Activated CD8-positive, alpha-beta memory T cell treated with anti-CD3 and anti-CD28 coated beads for 48 hours (primary cell): ENCODE measurements at places on chromosomes 3 and 15.

DNA sequence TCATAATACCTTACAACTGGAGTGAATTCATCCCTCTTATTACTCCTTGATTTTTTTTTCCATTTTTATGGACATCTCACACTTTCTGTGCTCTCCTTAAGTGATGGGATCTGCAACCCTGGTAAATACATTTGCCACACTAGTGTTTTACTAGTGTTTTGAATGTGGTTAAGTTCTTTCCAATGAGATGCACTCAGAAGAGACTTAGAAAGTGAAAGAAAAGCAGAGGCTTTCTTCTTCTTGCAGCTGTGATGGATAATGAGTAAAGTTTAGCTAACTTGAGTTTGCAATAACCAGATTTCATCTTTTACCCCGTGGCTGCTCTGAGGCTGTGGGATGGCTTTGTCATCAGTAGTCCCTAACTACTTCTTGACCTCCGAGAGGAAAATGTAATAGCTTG, 1248.4 kb downstream of the NSUN3 start:
- DNase-seq: no peak

- DNase-seq: no peak
Measured at GRCh38 chr15:95175914-95176658, 944.7 kb downstream of the MCTP2 start.

GRCh38 chr3:52088445-52089367, 32.3 kb upstream of the DUSP7 start:
- no peak for DNase-seq

- DNase-seq: no peak
Measured at GRCh38 chr15:30933293-30933692, 29.6 kb downstream of the FAN1 start.

DNA sequence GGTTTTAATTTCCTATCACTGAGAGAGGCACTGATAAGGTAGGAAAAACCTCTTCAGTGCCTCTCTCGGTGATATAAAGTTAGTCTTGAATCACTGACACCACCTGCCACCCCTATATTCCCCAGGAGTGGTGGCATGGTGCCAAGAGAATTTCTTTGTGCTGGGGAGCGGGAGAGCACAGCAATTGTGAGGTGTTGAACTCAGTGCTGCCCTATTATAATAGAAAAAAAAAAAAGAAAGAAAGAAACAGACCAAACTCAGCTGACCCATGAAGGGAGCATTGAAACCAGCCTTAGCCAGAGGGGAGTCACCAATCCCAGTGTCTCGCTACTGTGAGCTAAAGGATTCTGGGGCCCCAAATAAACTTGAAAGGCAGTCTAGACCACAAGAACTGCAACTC, 201.4 kb upstream of the STT3B start:
- DNase-seq: no peak

- no peak for DNase-seq
Measured at GRCh38 chr3:154953538-154953937, 126.6 kb upstream of the MME start.

- no peak for DNase-seq
Measured at GRCh38 chr3:108293858-108294257, 2.5 kb upstream of the HHLA2 start.

- no peak for DNase-seq
Measured at GRCh38 chr3:144818973-144819372, 847.4 kb downstream of the DIPK2A start.

DNA sequence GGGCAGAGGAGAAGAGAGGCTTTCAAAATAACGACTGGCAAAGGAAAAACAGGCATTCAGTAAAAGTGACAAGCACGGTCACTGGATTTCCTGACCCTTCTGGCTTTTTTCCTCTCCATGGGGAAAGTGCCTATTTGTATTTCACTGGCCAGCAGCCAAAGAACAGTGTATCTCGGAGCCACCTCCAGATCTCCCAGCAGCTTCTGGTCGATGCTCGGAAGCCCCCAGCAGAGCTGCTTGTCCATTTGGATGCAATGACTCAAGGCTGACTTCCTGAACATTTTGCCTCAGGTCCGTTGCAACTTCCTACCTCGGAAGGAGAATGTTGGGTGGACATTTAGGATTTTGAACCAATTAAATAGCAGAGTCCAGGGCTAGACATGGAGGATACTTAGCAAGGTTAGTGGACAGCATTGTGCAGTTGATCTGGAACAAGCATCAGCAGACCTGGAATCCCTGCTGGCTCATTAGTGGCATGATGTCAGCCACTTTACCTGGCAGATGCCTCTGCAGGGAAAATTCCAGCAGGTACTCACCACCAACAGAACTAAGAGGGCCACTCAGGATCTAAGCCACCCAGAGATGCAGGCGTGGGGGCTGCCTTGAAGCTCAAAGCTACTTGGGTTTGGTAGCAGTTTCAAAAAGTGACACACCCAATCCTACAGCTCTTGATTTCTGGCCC, 1.1 kb downstream of the FAM107A start:
- DNase-seq: no peak

DNA sequence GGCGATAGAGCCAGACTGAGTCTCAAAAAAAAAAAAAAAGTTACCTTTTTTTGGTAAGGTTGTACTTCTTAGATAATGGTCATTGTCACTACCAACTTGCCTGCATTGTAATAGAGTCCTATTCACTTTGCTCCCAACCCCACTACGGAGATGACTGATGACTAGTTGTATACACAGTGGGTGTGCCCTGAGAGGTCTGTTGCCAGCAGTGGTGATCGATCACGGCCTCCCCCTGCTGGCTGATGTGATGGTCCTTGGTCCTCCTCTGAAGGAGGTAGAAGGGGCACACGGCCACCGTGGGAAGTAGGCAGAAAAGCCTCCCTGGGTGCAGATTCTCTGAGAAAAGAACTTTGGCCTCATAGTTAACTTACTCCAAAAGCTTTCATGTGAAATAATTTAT, 10.7 kb downstream of the GCNT3 start:
- peak; percentile 10 for DNase-seq

GRCh38 chr3:135556174-135556573, 409.4 kb upstream of the PPP2R3A start:
- DNase-seq: no peak

DNA sequence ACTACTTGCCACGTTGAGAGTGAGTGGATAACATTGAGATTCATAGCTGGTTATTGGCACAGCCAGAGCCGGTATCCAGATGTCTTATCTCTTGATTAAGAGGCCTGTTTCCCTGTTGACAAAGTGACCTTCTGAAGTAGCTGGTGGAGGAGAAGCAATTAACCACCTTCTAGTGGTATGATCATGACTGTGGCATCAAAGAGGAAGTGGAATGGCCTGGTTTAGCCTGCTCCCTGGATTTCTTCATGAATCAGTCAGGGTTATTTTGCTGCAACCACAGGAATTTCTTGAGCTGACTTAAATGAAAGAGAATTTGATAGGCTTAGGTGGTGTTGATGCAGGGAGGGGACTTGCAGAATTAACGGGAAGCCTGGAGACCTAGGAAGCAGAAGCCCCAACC, 398.3 kb downstream of the MFSD1 start:
- DNase-seq: no peak

- no peak for DNase-seq
Measured at GRCh38 chr3:183490653-183491052, 62.2 kb upstream of the MCF2L2 start.

GRCh38 chr3:9852528-9852927, 8.7 kb upstream of the RPUSD3 start:
- DNase-seq: no peak

- DNase-seq: no peak
Measured at GRCh38 chr3:128369881-128370642, 96.6 kb downstream of the DNAJB8 start.

DNA sequence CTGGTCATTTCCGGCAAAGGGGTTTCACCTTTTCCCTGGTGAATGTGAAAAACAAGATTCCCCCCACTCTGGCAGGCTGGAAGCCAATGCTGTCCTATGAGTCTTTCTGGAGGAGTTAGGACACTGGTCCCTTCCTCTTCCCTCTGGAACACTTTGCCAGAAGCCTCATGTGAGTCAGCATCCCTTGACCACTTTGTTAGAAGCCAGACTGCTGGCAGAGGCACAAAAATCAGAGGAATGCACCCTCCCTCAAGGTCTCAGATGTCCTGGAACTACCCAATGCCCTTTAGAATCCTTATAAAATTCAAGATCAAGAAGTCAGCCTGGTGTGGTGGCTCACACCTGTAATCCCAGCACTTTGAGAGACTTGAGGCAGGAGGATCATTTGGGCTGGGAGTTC, 26.6 kb downstream of the ITGB5 start:
- DNase-seq: no peak

DNA sequence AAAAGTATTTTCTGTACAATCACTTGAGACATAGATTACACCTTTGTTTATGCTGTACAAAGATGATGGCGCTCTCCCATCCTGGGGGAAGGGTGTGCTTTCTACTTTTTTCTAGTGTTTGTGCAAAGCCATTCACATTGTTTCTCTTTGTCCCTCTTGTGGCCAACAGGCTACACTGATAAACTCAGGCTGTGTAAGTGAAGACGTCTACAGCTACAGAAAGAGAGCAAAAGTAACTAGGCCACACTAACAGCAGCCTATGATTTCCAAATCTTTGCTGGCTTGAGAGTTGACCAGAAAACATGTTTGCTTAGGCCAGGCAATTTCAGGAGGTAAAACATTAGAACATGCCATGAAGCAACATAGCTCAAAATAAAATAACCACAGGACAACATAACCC, 75.1 kb downstream of the FOXB1 start:
- no peak for DNase-seq

GRCh38 chr3:121126033-121126706, 218.2 kb downstream of the STXBP5L start:
- DNase-seq: no peak

DNA sequence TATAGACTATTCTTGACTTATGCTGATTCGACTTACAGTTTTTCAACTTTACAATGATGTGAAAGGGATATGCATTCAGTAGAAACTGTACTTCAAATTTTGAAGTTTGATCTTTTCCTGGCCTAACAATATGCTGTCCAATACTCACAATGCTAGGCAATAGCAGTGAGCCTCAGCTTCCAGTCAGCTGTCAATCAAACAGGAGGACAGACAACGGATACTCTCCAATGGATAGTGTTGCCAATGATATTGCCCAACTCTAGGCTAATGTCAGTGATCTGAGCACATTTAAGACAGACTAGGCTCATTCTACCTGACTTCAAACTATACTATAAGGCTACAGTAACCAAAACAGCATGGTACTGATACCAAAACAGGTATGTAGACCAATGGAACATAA, 55.0 kb upstream of the ZNF280D start:
- no peak for DNase-seq

DNA sequence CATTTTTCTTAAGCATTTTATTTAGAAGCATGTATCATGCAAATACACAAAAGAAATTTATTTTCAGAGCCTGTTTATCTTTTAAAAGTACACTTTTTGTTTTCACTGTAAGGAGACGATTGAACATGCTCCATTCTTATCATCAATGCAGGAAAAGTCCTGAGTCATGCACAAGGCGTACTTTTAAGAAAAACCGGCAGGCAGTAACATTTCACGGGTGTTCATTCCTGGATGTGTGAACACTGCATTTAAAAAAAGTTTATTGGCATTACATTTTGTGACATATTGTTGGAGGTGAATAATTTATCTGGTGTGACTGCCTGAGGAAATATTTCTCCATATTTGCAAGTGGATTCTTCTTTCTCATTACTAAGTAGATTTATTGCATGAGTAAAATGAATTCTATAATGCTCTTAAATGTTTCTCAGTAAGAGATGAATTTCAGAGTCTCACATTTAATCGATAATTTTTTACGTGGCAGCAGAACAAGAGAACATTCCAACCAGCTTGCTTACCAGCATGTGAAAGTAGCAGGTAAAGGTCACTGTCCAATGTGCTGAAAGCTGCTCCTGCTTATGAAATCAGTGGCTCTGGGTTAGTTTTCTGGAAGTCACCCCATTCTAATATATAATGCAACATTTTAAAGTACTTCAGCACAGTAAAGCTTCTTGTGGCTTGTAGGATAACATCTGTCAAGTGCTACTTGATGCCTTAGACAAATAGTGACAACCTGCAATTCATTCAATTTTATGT, 87.0 kb downstream of the SV2B start:
- no peak for DNase-seq

GRCh38 chr3:51799879-51800749, 21.1 kb upstream of the IQCF6 start:
- DNase-seq: no peak

GRCh38 chr3:195119461-195120266, 151.3 kb downstream of the XXYLT1 start:
- DNase-seq: no peak

DNA sequence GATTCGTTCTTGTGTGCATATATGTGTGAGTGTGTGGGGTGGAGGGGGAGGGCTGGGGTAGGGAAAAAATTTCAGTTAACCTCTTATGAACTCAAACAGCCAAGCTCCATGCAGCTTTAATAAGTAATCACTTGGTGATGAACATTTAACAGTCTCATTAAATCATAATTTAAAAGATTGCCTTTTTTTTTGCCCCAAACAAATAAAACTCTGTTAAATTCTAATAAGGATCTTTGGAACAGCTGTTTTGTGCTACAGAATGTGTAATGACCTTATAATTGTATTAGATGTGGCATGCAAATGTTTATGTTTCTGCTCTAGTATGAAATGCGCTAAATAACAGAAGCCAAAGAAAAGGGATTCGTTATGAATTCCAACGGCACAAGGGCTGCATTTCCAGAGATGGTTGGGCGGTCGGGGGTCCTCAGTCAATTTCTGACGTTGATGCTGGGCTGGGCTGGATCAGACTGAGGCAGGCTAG, 80.0 kb upstream of the RORA start:
- DNase-seq: no peak

GRCh38 chr3:156675830-156676767, 1.7 kb downstream of the TIPARP start:
- peak; percentile 6 for DNase-seq

- no peak for DNase-seq
Measured at GRCh38 chr3:15714448-15714847, 83.3 kb downstream of the ANKRD28 start.

- DNase-seq: no peak
Measured at GRCh38 chr3:153269730-153270129, 107.7 kb downstream of the RAP2B start.

- DNase-seq: no peak
Measured at GRCh38 chr3:83321891-83322290, 1560.4 kb upstream of the GBE1 start.

DNA sequence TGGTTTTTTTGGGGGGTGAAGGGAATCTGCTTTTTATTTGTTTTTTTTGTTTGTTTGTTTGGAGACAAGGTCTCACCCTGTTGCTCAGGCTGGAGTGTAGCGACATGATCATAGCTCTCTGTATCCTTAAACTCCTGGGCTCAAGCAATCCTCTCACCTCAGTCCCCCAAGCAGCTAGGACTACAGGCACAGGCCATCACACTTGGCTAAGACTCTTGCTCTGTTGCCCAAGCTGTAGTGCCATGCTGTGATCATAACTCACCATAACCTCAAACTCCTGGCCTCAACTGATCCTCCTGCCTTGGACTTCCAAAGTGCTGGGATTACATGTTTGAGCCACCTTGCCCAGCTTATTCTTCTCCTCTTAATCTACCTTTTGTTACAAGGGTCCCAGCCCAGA, 31.8 kb downstream of the GPR176 start:
- no peak for DNase-seq

DNA sequence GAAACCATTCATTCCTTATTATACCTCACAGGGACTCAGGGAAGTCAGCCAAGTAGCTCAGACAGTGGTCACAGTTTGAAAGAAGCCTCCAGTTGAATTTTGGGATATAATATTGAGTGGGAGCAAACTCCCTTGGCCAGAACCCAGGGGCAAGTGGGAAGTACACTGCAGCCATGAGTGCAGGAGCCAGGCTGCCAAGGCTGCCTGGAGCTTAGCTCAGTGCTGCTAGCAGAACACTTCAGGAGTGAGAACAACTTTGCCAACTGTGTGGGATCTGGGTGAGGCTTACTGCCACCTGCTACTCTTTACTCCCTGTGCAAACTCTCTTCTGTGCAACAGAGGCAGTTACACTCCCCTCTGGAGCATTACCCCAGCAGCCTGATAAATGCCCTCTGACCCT, 4.6 kb downstream of the OR5K3 start:
- DNase-seq: no peak
